Epithelial cell of proximal tubule (primary cell): ENCODE measurements at places on chromosomes 7 and 10.

GRCh38 chr7:64887756-64888508 is 15.1 kb upstream of the ZNF273 start:
- DNase-seq = no peak

DNA sequence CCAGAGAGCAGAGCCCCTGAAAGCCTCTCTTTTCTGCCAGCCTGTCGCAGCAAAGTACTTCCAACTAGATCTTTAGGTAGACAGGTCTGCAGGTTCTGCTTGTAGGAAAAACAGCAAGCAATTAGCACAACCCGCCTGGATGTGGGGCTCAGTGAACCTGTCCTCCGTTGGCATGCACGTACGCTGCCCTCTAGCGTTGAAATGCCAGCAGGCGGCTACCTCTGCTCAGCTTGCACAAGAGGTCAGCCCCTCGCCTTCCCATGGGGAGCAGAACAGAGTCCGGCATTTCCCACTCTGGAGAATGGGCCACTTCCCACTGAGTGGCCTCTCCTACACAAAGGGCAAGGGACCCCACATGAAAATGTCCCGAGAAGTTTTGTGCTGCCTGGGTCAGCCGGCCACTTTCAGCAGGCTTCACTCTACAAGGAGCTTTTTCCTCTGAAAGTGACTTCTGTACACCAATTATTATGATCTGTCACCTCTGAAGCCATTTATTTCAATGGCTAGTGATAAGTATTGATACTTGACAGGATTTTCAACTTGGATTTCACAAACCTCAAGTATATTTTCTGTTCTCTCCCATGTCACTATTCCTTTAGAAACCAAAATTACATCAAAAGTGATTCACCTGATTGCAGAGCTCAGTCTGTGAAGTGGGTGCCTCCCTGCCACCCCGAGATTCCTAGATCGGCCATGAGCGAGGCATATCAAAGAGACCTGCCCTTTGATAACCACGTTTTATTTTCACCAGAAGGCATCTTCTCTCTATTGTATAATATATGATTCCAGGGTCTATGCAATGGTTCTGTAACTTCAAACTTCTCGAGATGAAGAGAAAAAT is 56.7 kb downstream of the JCAD start:
- no peak for DNase-seq

- no peak for DNase-seq
These were observed 282.3 kb upstream of the CHRM2 start for GRCh38 chr7:136585954-136586670.

DNA sequence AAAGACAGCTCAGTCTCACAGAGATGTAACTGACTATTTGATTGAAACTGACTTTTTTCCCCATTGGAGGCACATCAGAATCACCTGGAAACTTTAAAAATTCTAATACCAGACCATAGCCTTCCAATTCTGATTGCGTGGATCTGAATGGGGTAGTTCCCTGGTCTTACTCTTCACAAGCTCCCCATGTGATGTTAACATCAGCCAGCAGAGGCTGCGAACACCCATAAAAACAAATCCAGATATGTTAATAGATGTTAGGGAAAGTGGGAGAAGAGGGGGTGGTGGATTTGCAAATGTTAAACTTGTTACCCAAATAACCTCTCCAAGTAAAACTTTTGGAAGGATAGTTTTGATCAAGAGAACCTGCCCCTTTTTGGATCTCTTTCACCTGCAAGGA is 1133.4 kb downstream of the CNTNAP2 start:
- no peak for DNase-seq

DNA sequence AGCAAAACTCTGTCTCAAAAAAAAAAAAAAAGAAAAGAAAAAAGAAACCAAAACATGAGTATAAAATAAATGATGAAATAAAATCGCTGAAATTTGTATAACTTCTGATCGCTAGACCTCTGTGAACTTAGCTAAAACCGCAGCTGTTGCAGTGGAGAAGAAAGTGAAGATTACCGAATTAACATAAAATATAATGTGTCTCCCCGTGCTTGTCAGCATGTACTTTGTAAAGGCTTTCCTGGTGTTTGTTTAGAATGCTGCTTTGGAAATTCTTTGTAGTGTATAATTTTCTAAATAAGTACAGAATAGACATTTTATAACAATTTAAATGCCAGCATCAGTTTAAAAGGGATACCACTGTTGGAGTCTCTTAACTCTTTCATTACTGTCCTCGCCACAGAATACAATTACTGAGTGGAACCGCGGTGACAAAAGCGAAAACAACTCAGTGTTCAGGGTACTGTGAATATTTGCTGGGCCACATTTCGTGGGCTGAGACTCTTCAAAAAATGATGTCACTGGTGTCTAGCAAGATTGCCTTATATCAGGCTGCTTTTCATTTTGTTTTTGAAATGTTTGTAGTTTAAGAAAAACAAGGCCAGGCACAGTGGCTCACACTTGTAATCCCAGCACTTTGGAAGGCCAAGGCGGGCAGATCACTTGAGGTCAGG is 167.7 kb downstream of the NSUN6 start:
- no peak for DNase-seq
